ENCODE measurements at places on chromosomes 2 and 18.

GRCh38 chr2:223930103-223930976, 14.8 kb downstream of the WDFY1 start:
- DNase-seq = no peak

GRCh38 chr2:109345091-109345490, 216.1 kb downstream of the SH3RF3 start:
- no peak for DNase-seq

DNA sequence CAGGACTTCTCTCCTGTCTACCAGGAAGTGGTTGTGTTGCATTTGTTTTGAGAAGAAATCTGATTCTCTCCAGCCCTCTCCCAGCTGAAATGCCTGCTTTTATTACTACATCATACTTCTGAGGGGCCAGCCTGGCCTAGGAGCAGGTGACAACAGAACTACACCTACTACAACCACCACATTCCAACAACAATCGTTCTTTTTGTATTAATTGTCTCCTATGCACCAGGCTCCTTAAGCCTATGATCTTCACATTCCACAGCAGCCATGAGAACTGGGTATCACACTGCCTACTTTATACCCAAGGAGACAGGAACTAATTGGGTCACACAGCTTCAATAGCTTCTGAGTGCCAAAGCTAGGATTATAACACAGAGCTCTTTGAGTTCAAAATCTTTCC, 167.7 kb downstream of the TDRD15 start:
- DNase-seq = no peak

- no peak for DNase-seq
Measured at GRCh38 chr2:24048769-24049484, 614 bp upstream of the FKBP1B start.

DNA sequence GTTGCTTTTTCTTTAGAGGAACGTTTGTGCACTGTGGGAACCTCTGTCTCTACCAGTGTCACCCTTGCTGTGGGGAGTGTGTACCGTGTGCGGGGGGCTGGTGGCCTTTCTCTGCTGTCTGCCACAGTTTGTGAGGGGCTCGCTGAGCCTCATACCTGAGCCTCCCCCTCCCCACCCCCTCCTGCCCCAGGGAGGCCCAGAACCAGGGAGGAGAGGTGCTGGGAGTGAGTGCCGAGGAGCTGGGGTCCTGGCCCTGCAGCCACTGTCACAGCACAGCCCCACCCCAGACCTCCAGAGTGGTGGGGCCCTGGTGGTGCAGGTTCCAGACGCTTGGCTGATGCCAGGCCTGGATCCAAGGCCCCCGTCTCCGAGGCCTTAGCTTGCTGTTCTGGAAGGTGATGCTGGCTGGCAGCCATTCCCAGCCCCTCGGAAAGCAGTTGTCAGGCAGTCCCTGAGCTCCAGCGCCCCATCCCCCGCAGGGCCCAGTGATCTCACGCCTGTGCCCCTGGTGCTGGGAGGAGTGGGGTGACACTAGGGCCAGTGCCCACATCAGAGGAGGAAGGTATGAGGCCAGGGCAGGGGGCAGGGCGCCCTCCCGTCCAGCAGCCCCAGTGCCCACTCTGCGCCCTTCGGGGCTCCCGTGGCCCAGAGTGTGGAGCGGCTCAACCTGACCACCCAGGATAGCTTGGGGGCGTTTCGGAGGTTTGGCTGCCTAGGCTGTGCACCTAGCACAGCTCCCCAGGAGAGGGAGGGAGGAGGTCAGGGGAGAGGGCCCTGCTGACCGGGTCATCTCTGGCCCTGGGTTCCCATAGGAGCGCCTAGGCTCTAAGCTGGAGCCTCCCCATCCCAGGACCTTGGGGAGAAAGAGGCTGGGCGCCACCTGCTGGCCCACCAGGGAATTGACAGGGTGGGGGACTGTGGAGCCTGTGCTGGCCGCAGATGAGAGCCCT, 53.0 kb upstream of the ALPP start:
- no peak for DNase-seq

- no peak for DNase-seq
Measured at GRCh38 chr2:156907806-156908205, 349.7 kb upstream of the GALNT5 start.

- DNase-seq = no peak
Measured at GRCh38 chr2:167103028-167103756, 214.9 kb downstream of the XIRP2 start.

GRCh38 chr2:117774716-117775115, 39.8 kb upstream of the DDX18 start:
- no peak for DNase-seq

GRCh38 chr2:45227347-45227746, 218.1 kb upstream of the SIX2 start:
- no peak for DNase-seq

GRCh38 chr2:118645876-118646275, 201.6 kb downstream of the EN1 start:
- no peak for DNase-seq

DNA sequence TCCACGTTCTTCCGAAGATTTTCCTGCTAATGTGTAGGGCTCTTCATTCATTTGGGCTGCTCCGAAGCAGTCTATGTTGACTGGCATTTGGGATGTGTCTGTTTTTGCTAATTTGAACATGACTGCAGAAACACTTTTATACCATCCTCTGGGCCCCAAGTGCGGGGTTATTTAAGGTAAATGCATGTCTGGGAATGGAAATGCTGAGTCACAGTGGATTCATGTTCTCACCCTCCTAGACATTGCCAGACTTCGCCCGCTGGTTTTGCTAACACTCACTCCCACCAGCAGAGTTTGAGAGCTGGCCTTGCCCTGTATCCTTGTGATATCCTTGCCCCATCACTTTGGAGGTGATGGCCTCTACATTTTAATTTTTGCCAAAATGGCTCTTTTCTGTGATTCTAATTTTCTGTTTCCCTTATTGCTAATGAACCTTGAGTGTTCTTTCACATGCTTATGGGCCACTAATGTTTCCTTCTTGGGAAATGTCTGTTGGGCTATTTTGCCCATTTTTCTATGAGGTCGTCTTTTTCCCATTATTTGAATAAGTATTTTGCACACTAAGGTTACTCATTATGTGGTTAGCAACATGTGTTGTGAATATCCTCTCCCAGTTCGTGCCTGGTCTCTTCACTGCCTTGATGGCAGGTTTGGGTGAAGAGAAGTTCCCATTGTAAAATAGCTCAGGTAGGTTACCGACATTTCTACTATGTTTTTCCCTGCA, 204.1 kb downstream of the GLI2 start:
- DNase-seq = no peak

GRCh38 chr18:79804130-79804787, 6.5 kb downstream of the KCNG2 start:
- DNase-seq = no peak

GRCh38 chr2:236265675-236266074, 1.5 kb upstream of the ASB18 start:
- no peak for DNase-seq

- no peak for DNase-seq
Measured at GRCh38 chr2:178677599-178677998, 129.6 kb downstream of the TTN start.
